ENCODE measurements at places on chromosomes 3 and 15.

DNA sequence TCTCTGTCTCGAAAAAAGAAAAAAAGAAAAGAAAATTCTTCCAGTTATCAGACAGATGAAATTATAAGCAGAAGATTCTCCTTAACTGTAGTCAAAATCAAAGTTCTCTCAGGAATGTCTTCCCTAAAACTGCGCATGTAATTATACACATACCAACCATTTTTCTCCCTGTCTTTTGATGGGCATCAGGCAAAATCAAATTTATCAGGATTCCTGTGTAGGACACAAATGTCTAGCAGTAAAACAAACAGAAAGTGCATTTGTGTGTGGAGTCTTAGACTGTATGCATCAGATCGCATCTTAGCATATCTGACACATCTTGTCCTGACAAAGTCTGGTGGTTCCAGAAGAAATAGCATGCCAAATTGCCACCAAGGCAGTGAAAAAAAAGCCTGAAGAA is 3.9 kb upstream of the ARPIN start:
- DNase-seq: no peak

GRCh38 chr3:101571028-101571895 is 2.7 kb upstream of the PCNP start:
- DNase-seq: no peak

GRCh38 chr3:52494886-52495495 is at the start of gene STAB1:
Gene STAB1 (plus strand): TSS chr3:52495338. CDS start chr3:52495414, 76 bp downstream.
- DNase-seq: peak; percentile 15

GRCh38 chr3:139772539-139773500 is 95.0 kb upstream of the NMNAT3 start:
- no peak for DNase-seq

DNA sequence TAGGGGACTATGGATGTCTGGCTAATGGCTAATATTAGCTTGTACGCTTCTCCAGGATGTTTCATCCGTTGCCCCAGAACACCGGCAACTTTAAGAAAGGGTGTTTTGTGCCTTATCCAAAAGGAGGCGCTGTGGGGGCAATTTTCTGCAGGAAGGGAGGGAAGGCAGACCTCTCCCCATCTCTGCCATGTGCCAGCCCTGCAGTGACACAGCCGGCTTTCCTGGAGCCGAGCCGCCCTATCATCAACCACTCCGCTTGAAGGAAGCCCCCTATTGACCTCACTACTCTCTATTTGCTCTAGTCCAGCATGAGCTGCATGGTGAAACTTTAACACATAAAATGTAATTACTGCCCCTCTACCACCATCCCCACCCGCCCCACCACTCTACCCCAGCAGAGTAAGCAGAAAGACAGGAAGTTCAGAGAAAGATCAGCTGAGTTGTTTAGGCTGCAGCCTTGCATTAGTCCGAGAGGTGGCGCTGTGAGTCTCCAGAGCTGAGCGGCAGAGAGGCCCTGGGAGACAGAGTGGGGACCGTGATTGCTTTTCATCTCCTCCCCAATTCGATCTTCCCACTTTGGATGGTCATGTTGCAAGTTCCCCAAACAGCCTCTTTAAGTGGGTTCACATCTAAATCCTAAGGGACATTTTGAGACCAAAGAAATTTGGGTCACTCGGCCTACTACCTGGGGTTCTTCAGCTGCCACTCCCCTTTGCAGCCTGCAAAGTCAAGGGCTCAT is 24.5 kb upstream of the RAD18 start:
- DNase-seq: peak; percentile 27

DNA sequence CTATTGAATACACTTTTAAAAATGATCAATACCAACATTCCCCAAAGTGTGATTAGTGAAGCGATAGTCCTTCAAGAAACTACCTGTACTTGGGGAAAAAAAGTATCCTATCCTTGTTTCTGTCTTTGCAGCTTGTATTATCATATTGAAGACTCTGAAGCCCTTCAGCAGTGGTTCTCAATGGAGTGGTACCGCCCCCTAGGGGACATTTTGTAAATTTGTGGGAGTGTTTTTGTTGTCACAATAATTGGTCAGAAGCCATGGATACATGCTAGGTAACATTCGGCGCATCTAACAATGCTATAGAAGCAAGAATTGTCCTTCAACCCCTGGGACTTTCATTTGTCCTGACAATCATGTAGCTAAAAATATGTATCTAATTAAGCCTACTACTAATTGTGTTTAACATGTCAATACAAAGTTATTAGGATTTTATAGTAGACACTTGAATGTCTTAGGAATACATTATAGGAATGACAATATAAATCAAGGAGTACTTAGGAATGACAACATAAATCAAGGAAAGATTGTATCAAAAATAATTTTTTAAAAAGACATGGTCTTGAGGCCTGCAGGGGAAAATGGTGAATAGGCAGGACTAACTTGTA is 53.7 kb downstream of the NMD3 start:
- peak; percentile 36 for DNase-seq

DNA sequence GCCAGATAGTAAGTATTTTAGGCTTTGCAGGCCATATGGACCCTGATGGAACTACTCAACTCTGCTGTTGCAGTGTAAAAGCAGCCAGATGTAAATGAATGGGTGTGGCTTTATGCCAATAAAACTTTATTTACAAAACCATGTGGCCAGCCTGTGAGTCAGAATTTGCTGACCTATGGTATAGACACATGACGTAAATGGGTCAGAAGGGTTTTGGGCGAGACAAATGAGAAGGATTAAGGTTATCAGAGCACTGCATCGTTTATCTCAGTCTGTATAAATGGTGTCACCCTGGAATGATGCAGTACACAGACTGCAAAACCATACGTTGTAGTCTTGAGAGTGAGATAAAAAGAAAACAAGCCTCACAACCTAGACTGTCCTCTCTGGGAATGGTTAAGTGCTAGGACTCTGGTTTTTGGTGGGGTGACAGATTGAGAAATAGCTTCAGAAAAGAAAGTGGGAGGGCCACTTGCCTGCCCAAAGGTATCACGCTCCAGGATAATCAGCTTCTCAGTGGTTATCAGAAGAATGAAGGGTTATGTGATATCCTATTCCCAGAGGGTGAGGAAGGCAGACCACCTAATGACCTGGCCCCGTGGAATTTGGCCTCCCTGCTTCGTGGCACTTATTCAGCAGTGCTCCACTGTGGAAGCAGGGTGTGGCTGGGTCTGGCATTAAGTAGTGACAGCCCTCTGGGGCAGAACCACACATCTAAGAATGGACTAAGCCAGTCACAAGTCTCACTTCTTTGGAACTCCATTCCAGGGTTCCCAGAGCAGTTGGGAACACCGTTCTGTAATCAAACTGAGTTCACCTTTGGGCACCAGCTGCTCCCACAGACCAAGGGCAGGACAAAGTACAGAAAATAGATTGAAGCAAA is 46.1 kb downstream of the ABHD5 start:
- DNase-seq: no peak

GRCh38 chr15:101642361-101642760 is 9.8 kb downstream of the TM2D3 start:
- no peak for DNase-seq

- no peak for DNase-seq
These were observed 2.4 kb downstream of the GPR15 start for GRCh38 chr3:98534168-98534567.

GRCh38 chr3:58580826-58581327 is 3.7 kb upstream of the FAM107A start:
- DNase-seq: no peak

- no peak for DNase-seq
These were observed 87.4 kb downstream of the RAD18 start for GRCh38 chr3:8875836-8876235.

DNA sequence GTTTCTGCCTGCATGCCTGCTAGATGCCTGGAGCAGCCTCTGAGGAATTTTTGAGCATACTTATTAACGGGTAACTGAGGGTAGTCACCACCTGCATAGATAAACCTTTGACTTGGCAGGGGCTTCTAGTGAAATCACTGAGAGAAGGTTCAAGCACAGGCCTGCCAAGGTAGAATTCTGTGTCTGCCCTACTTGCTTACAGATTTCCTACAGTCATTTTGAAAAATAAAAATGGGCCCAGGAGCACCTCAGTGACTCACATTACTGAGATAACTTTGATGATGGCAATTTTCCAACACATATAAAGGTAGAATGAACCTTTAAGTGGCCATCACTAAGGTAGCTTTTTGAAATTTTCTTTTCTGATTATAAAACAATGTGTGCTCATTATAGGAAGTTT is 10.8 kb downstream of the CRTAP start:
- DNase-seq: no peak

GRCh38 chr3:50724831-50725230 is 50.1 kb downstream of the DOCK3 start:
- DNase-seq: no peak

DNA sequence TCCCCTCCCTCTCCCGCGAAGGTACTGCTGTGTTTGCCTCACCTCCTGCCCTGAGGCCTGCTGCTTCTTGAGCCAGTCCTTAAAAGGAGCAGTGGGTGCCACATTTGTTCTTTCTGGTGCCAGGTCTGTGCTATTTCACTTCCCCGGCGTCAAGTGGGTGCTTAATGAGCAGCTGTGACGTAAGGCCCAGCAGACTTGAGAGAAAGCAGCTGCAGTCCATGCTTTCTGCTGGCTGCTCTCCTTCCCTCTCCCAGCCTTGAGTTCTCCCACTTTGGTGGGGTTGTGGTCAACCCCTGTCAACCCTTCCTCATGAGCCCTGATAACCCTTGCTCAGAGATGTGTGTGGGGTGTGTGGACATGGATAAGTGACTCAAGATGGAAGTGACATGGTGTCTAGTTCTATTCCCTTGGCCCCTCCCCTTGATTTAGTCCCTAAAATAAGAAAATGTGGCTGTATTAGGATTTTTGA is 6.9 kb downstream of the INAFM2 start:
- DNase-seq: no peak

GRCh38 chr3:26653811-26654425 is 31.3 kb downstream of the LRRC3B start:
- DNase-seq: no peak

GRCh38 chr3:19384868-19385267 is 236.6 kb downstream of the KCNH8 start:
- no peak for DNase-seq

DNA sequence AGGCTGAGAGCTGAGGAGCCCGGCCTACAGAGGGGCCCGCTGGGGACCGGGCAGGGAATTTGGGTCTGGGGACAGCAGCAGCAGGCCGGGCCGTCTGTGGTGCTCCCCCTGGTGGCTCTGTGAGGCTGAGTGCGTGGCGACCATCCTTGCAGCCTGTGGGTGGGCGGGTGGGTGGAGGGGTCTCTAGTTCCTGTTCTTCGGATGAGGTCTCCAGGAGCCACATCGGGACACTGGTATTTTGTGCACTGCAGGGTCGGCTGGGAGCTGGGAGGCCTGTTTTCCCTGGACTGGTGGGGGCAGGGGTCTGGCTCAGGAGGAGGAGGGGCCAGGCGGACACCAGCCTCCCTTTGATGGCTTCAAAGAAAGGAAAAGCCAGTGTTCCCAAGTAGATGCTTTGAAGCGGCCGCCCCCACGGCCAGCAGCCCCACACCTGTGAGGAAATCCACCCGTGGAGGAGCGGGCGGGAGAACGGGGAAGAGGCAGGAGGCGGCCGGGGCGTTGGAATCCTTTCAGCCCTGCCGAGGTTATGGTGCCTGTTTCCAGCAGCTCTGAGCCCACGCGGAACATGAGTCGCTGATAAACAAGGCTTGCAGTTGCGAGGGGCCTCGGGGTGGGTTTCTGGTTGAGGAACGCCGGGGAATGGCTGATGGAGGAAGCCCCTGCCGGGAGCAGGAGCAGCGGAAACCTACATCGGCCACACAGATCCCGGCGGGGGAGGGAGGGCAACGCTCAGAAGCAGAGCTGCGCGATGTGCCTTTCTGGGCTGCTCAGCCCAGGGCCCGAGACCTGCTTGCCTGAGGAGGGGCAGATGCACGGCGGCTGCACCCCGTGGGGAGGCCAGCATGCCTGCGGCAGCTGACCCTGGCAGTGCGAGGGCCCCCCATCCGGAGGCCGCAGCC is 154.3 kb downstream of the NSMCE3 start:
- DNase-seq: no peak

DNA sequence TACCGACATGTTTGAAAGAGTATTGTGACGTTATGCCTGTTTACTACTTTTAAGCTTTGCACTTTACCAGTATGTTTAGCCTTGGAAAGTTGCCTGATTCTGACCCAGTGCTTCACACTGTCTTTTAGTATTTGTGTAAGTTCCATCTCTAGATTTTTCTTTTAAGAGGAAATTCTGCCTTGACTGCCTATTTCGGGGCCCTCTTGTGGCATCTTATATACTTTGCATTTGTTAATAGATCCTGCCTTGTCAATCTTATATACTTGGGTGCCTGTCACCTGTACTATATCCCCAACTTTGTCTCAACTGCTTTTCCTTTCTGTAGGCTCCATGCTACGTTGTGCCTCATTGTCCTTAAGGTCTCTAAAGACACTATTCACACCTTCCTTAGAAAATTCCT is 244.6 kb downstream of the STXBP5L start:
- no peak for DNase-seq

GRCh38 chr3:33006571-33007286 is 55.3 kb downstream of the CCR4 start:
- DNase-seq: no peak

GRCh38 chr3:181555681-181556080 is 156.0 kb upstream of the SOX2 start:
- no peak for DNase-seq

DNA sequence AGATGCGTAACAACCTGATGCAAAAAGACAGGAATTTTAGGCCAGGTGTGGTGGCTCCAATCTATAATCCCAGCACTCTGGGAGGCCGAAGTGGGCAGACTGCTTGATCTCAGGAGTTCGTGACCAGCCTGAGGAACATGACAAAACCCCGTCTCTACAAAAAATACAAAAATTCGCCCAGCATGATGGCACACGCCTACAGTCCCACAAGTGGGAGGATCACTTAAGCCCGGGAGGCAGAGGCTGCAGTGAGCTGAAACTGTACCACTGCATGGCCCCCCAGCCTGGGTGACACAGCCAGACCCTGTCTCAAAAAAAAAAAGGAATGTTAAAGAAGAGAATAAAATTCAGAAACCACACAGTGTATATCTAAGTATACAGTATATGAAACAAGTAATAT is 40.7 kb downstream of the PTPN9 start:
- no peak for DNase-seq

- no peak for DNase-seq
These were observed 128.3 kb downstream of the SMAD6 start for GRCh38 chr15:66830358-66830757.

DNA sequence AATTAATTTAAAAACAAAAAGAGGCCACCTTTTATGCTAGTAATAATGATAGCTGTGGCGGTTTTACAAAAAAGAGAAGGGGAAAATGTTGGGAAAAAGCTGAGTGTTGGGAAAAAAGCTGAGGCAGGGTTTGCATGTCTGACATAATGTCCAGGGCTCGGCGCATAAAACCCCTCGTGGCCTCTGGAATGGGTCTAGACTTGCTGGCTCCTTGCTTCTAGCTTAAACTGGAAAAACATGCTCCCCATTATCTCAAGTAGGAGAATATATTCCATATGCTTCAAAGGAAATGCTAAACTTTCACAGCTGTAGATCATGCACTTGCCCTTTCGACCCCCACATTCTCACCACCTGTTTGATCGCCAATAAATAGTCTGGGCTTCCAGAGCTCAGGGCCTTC is 53.0 kb downstream of the CYP19A1 start:
- no peak for DNase-seq

GRCh38 chr3:11386465-11387113 is 114.4 kb downstream of the ATG7 start:
- no peak for DNase-seq

GRCh38 chr3:86737517-86737916 is 253.4 kb downstream of the VGLL3 start:
- no peak for DNase-seq
